GM20000 (cell line): ENCODE measurements at places on chromosomes 3 and 15.

DNA sequence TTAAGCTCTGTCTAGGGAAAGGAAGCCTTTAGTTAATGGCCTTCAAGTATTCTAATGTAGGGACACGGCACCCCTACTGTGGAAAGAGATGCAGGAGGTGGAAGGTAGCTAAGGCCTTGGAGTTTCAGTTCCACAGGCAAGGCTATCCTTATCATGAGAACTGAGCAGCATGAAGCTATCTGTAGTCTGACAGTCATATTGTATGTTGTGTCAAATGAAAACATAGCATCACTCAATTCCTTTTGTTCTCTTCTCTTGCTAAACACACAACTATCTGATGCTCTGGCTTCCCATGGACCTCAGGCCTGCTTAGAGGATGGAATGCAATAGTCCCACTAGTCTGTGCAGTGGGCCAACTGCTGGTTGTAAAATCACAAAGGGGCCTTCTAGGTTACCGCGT is 380.9 kb downstream of the FHIT start:
- DNase-seq, result no peak

DNA sequence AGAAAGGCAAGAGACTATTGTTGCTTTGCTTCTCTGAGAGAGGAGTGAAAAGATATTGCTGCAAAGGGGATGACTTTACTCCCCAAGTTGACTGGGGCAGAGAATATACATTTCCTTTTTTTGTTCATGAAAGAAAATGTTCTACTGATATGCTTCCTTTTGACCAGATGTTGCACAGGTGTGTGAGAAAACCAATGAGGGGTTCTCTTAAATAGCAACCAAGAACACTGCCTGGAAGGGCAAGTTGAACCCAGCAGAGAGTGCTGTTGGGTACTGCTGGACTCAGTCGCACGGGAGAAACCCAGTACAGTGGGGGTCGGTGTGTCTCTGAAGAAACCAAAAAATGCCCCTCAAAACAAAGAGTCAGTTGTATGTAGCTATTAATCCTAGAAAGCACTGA is 101.2 kb downstream of the CHST2 start:
- DNase-seq, result no peak

DNA sequence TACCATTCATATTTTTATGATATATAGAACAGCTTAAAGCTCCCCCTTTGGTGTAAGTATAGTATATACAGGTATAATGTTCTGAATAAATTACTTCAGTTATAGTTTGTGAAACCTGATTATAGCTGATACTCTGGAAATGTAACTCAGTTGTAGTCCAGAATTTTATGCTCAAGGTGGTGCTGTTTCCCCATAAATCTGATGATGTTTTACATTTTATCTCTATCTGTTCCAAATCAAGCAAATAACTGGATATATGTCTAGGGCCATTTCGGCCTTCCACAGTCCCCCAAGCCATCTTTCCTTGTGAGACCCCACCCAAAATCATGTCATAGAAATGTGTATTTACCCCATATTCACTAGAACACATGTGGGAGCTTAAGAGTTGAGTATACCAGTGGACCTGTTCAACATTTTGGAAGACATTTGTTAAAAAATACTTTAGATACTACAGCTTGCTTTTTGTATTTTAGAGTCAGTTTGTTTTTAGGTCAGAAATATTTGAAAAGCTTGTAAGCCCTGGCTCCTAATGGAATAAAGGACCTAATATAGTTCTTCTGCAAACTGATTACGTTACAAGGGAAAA is 107.1 kb downstream of the ATG7 start:
- peak; percentile 27 for DNase-seq

DNA sequence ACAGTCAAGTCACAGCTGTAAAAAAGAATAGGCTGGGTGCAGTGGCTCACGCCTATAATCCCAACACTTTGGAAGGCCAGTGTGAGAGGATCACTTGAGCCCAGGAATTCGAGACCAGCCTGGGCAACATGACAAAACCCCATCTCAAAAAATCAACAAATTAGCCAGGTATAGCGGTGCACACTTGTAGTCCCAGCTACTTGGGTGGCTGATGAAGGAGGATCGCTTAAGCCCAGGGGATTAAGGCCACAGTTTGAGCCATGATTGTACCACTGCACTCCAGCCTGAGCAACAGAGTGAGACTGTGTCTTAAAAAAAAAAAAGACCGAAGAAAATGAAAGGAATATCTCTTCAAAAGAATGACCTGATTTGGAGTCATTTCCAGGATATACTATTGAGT is 6.6 kb downstream of the HERC1 start:
- no peak for DNase-seq

DNA sequence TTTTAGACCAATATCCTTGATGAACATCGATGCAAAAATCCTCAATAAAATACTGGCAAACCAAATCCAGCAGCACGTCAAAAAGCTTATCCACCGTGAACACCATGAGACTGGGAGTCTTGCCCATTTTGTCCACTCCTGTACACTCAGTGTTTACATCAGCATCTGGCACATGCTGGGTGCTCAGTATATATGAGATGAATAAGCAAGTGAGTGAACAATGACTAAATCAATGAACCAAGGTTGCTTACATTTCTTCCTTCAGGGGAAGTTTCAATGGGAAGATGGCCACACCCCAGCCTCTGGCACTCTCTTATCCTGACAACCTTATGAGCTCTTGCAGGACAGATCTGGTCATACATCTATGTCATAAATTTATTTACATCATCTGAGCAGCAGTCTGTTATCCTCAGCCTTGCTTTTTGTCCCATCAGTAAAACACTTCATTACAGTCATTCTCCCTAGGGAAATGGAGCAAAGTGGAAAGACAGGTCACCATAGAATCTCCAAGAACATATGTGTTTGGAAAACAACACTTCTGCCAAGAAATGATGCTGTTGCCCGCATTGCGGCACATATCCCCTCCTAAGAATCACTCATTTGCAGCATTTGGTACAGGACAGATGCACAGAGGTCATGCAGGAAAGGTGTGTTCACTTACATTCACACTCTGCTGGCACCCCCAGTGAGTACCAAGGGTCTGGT is 171.8 kb upstream of the EIF1B start:
- no peak for DNase-seq

GRCh38 chr3:156587760-156588069 is 32.8 kb upstream of the SSR3 start:
- no peak for DNase-seq

DNA sequence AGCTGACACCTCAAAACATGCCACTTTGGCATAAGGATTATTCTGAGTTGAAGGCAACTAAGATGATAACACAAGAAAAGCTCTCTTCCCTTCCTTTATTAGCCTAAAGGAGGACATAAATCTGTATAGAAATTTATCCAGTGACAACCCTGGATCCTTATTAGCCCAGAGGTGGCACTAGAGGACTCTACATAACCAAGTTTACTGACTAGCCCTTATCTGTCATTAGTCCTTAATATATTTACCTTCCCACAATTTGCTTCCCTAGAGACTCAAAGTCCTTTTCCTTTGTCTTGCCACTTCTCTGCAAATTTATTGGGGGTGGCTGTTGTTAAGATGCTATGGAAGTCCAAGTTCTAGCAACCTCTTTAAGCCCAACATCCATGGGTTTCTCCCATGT is 26.7 kb downstream of the CEP70 start:
- no peak for DNase-seq

DNA sequence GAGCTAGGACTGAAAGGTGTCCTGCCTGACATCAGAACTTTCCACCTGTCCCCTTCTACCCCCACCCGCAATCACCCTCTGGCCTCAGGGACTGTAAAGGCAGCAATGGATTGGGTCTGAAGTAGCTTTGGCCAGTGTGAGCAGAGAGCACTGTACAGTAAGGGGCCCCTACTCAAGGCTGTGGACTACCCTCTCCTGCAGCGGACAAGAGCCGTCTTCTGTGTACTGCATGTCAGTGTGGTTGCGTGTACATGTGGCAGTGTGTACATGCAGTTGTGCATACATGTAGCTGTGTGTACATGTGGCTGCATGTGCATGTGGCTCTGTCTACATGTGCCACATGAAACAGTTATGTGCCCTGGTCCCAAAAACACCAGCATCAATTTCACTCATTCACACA is 205.9 kb upstream of the LINGO1 start:
- no peak for DNase-seq

GRCh38 chr15:38074029-38074428 is 139.6 kb downstream of the TMCO5A start:
- DNase-seq, result no peak

DNA sequence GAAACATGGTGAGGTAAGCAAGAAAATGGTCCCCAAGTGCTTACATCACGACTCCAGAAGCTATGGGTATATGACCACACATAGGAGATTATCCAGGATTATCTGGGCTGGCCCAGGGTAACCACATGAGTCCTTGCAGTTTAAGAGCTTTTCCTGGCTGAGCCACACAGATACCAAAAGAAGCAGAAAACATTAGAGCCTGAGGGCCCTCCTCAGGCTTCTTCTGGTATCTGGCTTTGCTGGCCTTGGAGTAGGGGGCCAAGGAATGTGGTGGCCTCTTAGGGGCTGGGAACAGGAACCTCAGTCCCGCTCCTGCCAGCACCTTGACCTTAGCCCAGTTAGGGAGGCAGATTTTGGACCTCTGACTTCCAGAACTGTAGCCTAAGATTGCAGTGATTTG is 259.1 kb downstream of the KCNMB2 start:
- no peak for DNase-seq

- no peak for DNase-seq
Observed at GRCh38 chr3:55204417-55204816, 276.6 kb upstream of the LRTM1 start.

GRCh38 chr15:68921926-68922325 is 8.4 kb upstream of the SPESP1 start:
- no peak for DNase-seq

DNA sequence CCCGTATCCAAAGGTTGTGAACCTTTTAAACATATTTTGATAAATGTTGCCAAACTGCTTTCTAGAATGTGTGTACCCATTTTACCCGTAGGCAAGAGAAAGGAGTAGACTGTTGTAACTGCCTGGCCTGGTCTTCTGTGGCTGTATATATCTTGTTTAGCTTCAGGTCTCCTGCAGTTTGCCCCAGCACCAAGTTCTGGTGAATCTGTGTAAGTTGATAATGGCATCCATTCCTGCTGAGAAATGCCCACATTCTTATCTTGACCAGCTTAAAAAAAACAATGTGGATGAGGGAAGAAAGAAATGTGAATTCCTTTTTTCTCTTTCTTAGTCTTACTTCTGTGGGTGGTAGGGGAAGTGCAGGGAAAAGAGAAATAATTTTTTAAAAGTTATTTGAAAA is 53.3 kb upstream of the TLE3 start:
- DNase-seq, result no peak

DNA sequence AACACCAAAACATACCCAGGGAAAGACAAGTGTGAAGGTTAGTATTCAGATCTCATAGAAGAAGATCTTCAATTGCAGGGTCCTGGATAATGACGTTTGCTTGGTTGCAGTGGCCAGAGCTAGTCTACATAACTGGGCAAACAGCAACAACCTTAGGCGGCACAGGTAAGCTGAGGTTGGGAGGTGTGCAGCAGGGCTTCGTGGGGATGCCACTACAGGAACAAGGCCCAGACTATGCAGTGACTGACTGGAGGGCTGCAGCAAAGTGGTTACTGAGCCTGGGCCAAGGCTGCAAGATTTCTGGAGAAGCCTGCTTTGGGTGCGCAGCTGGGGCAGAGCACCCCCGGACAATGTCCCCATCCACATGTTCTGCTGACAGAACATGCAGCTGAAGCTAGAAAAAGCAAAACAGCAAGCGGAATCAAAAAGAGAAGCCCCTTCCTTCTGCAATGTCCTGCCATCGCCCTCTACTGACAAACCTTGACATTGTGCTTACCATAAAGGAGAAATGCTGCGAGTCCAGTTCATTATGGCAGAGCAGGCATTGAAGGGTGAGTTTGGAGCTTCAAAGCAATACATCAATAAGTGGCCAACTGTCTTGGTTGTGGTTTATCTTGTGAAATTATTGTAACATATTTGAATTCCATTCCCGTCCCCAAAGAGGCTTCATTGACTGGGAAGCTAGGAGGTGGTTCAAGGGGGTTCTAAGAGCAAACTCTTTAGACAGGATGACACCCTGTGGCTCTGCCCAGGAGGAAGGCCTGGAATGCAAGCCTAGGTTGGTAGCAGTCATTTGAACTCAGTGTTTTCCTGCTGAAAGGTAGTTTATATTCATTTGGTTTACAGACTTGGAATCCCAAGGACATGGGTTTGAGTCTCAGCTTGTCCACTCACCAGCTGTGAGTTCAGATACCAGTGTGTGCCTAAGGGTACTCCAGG is 217.0 kb downstream of the PDCD6IP start:
- DNase-seq, result no peak

DNA sequence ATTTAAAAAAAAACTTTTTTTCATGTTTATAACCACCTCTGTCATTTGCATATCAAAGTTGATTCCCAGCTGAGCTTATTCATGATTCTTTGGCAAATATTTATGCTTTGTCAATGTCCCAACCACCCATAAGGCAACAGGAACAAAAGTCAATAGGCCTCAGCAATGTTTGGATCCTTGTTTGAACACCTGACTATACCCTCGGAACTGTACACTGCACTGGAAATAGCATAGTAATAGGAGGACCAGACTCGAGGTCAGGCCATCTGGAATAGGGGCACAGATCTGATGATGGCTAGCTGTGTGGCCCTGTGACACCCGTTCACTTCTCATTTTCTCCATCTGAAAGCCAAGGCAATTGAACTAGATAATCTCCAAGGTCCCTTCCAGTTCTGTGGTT is 301.7 kb upstream of the ATP11B start:
- DNase-seq, result no peak

GRCh38 chr3:114420072-114420471 is 126.2 kb downstream of the TIGIT start:
- DNase-seq, result no peak

GRCh38 chr3:32078864-32079263 is 27.6 kb upstream of the GPD1L start:
- no peak for DNase-seq

GRCh38 chr3:168497183-168497582 is 401.5 kb upstream of the GOLIM4 start:
- no peak for DNase-seq

- DNase-seq, result peak; percentile 6
Observed at GRCh38 chr15:28021281-28022039, 77.7 kb downstream of the OCA2 start.

- no peak for DNase-seq
Observed at GRCh38 chr15:42034628-42035434, 14.0 kb upstream of the PLA2G4E start.

DNA sequence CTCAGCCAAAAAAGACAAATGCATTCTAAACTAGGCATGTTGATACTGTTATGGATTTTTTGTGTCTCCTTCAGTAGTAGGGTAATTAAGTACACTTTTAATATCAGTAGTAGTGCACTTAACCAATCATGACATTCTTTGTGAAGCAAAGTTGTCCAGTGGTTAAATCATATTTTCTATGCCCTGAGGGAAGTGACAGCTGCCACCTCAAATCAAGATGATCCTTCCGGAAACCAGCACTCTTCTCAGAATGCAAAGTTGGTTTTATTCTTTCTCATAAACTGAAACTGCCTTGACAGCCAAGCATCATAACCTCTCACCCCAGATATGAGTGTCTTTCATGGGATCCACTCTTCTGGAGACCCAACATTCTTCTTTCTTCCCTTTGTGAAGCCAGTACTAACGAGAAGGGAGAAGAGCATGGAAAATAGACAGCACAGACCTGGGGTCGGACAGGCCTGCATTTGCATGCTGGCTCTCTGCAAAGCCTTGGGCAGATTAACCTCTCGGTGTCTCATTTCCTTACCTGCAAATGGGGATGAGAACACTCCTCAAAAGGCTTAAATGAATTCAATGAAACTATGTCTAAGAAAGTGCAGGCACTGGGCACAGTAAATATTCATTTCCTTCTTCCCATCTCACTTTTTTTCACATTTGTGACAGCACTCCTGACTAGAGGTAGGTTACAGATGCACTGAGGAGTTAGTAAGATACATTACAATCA is 13.2 kb downstream of the AAGAB start:
- peak; percentile 70 for DNase-seq
